ENCODE measurements at places on chromosomes 4 and X.

GRCh38 chrX:104432321-104432720, 133.7 kb upstream of the IL1RAPL2 start:
- DNase-seq: no peak

DNA sequence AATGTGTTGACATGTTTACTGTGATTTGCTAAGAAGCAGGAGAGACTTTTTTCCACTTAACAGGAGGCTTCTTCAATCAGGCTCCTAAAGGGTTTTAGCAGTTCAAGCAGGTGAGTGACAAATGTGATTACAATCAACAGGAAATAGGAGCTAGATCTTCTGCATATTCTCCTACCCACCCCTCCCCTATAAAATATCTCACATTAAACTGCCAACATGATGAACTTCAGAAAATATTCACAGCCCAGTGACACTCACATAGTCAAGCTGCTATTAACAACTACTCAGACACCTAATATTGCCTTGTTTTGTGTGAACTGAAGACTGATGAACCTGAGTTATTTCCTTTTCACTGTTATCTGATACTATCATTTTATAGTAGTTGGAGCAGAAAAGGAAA, 55.9 kb upstream of the ANTXR2 start:
- no peak for DNase-seq

GRCh38 chrX:54181202-54181953, 1.7 kb downstream of the FAM120C start:
- no peak for DNase-seq

DNA sequence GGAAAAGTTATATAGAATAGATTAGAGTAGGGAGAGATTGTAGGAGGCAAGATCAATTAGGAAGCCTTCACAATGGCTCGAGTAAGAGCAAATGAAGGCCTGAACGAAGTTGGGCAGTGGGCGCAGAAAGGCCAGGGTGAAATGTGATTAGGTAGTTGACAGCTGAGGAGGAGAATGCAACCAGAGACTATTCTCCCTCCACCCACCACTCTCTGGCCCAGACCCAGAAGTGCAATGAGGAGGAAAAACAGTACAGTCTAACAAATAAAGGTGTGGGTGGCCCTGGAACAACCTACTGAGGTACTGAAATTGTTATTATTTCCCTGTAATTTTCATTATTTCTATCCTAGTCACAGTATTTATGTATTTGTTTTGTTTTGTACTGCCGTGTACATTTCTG, 176.7 kb downstream of the SLC39A8 start:
- DNase-seq: no peak

DNA sequence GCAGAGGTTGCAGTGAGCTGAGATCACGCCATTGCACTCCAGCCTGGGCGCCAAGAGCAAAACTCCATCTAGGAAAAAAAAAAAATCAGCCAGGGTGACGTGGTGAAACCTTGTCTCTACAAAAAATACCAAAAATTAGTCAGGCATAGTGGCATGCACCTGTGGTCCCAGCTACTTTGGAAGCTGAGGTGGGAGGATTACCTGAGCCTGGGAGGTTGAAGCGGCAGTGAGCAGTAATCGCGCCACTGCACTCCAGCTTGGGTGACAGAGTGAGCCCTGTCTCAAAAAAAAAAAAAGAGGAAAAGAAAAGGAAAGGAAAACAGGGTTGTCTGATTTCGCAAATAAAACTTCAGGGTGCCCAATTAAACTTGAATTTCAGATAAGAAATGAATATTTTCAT, 106.1 kb downstream of the RBM47 start:
- no peak for DNase-seq
